Muscle of arm (tissue), 14 donors: ENCODE measurements at places on chromosomes 2 and 18.
A peak's percentile ranks its signal among the peaks of the same experiment; 100 is the strongest.

DNA sequence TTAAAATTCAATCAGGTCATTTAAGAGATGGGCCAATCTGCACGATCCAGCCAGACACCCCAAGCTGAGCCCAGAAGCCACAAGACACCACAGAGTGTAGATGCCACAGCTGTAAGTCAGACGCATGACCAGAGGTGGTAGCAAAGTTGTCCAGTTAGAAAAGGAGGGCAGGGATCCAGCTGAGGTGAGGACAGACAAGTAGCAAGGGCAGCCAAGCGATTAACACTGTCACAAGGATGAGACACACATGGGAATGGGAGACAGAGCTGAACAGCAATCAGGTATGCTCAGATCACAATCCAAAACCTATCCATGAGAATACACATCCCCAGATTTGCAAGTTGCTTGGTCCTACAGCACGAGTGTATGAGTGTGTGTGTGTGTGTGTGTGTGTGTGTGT is 143.4 kb upstream of the STK17B start:
- no peak for DNase-seq

GRCh38 chr2:124959581-124959980 is 934.5 kb downstream of the CNTNAP5 start:
- peak; percentile 4 for DNase-seq

GRCh38 chr2:101362316-101362715 is 25.0 kb downstream of the CREG2 start:
- DNase-seq = no peak

DNA sequence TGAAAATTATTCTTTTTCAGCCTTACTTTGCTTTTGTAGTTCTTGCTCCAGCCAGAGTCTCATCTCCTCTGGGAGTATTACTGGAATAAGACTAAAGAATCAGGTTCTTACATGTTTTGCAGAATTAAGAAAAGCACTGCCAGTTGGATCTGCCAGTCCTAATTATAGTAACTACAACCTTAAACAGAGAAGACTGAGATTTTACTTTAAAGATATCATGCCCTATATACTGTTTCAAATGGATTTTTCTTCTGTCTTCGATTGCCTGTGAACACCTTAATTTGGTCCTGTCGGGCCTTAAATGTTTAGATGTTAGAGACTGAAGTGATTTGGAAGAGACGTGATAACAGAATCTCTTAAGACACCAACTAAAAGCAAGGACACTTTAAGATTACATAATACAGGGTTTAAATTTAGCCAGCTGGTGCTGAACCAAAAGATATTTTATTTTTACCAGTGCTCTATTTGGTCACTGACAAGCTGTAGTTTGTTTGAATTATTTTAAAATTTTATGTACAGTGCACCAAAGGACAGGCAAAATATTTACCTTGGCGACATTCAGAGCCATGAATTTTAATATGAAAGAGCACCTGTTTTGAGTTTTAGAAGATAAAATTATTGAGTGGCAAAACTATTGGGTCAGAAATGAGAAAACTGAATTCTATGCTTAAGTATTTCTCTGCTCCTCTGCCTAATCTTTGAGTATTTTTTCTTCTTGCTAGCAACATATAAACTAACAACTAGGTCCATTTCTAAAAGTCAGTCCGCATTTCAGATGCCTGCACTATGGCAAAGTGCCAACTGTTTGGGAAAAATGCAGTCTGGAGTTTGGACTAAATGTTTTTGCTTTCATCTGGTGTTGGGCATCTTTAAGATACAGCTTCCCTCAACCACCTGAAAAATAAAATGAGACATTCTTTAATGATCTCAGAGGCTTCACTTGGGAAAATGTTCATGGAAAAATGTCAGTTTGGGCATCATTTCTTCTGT is 300.0 kb downstream of the XIRP2 start:
- peak; percentile 41 for DNase-seq

DNA sequence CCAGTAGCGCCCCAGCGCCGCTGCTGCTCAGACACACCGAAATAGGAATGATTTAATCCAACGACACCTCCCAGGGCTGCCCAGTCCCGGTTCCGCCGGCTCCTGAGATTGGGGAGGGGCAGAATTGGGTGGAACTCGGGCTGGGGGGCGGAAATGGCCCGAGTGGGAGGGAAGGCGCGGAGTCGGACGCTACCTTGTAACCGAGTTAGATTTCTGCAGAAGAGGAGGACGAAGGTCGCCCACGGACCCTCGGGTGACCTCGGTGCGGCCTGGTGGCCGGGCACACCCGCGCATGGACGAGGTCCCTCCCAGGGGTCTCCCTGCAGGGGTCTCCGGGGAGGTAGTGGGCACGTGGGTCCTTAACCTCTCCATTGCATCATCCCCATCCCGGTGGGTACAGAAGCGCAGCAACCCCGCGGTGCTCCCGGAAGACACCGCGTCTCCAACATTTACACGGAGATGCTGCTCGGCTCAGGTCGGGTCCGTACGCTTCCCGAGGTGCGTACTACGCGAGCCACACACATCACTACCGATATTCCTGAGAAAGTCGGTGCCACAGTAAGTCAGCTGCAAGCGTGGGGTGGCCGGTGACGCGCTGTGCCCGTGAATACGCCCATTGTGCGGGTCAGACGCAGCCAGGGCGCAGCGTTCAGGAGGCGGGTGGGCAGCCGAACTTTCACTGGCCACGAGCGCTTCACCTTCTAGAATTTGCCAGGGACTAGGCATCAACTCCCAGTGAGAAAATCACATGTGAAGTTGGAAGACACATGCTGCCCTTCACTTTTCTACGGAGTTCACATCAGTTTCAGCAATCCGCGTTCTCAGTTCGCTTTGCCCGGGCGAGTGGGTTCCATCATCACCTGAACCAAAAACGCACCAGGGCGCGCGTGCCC is 3.0 kb downstream of the ZNF516 start:
- DNase-seq = no peak

DNA sequence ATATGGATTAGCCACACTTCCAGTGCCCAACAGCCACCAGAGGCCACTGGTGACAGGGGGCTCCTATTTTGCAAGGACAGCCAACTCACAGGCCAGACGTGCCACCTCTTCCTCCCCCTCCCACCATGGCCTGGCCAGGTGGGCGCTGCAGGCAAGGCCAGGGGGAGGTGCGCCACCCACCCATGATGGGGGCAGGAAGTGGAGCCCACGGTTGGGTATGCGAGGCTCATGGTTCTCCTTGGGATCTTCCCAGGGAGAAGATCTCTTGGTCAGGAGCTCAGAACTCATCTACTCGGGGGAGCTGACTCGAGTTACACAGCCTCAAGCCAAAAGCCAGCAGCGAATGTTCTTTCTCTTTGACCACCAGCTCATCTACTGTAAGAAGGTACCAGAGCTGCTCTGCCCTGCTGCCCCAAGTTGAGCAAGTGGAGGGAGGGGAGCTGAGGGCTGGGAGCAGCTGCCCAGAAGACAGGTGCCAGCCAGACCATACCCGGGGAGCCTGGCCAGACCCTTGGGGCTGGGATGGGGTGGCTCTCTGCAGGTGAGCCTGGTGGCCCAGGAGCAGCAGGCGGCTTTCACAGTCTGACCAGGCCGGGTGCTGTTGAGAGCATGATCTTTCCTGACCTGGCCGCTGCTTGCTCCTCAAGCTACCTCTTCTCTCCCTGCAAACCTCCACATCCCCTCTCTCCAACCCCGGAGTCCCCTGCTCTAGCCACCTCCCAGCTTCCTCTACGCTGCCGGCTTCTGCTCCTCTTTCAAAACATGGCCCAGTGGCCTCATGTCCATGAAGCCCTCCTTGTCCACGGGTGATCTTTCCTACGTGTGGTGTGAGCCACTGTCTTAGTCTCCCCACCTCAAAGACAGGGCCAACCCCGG is 49.8 kb downstream of the FAM168B start:
- no peak for DNase-seq

DNA sequence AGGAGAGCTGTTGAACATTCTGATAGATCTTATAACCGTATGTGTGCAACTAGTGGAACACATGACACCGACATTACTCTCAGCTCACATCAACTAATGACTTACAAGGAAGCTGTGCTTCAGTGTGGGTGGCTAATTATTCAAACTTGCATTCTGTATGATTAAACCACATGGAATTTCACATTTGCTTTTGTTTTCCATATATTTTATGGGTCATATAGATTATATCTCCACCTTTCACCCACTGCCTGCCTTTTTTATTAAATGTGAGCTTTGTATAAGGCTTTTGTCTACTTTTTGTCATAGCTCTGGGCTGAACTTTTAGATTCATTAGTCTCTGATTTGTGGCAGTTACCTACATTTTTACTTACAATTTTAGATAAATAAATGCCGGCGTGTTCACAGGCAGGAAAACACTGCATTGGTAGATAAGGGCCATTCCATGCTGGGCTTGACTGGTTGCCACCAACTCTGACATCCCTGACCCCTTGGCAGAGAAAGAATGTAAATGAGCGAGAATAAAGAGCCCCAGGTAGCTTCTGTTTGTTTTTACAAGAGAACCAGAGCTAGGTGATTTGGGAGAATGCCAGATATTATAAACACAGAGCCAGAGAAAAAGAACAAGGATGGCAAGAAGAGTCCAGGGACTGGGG is 35.7 kb downstream of the LYPD6 start:
- no peak for DNase-seq

DNA sequence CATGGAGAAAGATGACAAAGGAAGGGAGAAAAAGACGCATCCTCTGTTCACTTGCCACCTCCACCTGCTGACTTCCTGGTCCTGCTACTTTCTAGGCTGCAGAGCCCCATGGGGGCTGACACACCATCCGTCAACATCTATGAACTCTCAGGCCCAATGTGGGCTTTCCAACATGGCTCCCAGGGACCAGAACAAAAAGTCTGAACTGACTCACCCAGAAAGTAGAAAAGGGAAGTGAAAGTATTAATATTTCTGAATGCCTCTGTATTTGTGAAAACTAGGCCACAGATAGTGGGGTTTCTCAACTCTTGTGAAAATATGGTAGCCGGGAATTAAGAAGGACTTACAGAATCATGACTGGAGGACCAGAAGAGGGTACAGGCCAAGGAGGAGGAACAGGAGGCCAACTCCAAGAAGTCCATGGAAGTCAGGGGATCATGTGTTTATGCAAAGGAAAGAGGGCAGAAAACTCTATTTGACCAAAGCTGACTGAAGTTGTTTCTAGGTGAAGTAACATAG is 123.1 kb upstream of the CAB39 start:
- DNase-seq = no peak

- DNase-seq = no peak
Observed at GRCh38 chr2:66122516-66122915, 312.4 kb upstream of the MEIS1 start.

GRCh38 chr18:27712066-27712465 is 464.9 kb downstream of the CDH2 start:
- no peak for DNase-seq

- DNase-seq = no peak
Observed at GRCh38 chr2:99926986-99927385, 215.4 kb downstream of the AFF3 start.

- no peak for DNase-seq
Observed at GRCh38 chr2:151056870-151057269, 204.8 kb downstream of the RBM43 start.

DNA sequence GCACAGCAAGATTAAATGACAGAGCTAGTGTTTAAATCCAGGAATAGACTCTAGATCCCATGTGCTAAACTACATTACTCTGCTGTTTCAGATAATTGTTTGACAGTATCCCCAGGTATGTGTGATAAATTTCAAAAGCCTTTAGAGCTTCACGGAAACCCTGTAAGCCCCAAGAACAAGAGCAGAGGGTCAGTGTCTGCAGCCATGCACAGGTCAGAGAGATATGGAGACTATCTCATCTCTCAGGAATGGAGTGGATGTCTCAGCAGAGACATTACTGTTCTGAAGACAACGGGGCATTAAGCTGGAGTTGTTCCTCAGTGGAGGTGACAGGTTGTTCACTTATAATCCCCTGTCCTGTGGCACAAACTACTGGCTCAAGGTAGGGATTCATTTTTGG is 139.1 kb upstream of the FOSL2 start:
- no peak for DNase-seq

- peak; percentile 84 for DNase-seq
Observed at GRCh38 chr2:201357221-201357620, at the start of gene FLACC1. Gene FLACC1 (minus strand): TSS chr2:201357345. CDS start chr2:201351404, 5,941 bp downstream.

- no peak for DNase-seq
Observed at GRCh38 chr18:12855916-12856315, 28.1 kb downstream of the PTPN2 start.

GRCh38 chr2:218878926-218879761 is 1.5 kb upstream of the WNT10A start:
- DNase-seq = no peak

GRCh38 chr18:42039396-42039795 is 84.4 kb downstream of the PIK3C3 start:
- no peak for DNase-seq

DNA sequence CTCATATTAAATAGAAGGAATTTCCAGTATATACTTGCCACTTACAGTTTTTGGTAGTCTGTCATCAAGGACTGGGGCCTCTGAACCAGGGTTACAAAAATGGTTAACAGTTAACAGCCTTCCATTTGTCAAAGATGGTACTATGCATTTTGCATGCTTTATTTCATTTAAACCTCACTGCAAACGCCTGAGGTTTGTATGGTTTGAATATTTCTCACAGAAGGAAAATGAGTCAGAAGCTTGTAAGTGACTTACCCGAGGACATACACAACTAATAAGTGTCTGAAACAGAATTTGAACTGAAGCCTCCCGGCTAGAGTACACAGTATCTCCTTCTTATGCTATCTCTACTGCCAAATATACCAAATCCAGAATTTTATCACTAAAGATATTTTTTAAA is 1593.5 kb upstream of the ACVR2A start:
- no peak for DNase-seq

GRCh38 chr2:145797692-145798091 is 1277.8 kb upstream of the ZEB2 start:
- DNase-seq = no peak

DNA sequence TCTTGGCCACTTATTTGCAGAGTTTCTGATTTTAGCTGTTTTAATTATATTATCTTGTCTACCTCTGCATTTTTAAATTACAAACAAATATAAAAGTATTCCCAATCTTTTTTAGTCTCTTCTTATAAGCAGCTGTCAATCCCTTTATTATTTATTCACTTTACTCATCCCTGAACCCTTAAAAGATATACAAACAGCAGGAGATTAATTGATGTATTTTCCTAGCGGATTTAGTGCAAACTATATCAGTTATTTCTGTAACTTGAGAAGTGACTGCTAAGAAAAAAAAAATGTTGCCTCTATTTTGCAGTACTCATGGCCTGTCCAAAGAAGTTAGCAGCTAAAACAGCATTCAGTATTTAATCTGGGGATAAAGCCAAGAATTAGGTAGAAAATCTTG is 42.1 kb upstream of the GCFC2 start:
- no peak for DNase-seq
